ENCODE measurements at places on chromosomes 2 and 18.

DNA sequence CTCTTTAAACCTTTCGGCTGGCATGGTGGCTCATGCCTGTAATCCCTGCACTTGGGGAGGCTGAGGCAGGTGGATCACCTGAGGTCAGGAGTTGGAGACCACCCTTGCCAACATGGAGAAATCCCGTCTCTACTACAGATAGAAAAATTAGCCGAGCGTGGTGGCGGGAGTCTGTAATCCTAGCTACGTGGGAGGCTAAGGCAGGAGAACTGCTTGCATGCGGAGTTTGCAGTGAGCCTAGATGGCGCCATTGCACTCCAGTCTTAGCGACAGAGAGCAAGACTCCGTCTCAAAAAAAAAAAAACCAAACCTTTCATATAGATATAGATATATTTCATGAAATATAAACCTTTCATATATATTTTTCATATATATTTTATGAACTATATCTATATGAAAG lies 864.7 kb downstream of the TRIB2 start:
- no peak overlapping the region for H3K4me3 ChIP-seq
- H3K27me3 ChIP-seq = no peaks in the 10 kb centered on the region
- no peaks in the 10 kb centered on the region for H3K4me1 ChIP-seq
- no peaks in the 10 kb centered on the region for H3K36me3 ChIP-seq

DNA sequence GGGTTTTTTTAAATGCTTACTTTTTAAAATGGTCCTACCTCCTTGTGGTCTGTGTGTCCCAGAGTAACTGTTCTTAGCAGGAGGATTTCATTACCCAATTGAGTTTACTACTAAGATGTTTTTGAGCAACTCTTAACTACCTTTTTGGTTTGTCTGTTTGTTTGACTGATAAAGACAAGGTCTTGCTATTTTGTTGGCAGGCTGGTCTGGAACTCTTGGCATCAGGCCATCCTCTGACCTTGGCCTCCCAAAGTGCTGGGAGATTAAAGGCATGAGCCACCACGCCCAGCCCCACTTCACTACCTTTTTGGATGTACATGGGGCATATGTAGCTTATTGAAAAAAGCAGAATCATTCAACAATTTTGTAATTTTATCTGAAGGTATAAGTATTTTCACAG lies 14.9 kb downstream of the MRPS9 start:
- H3K36me3 ChIP-seq = peaks cover 20% of the 10 kb centered on the region
- DNase-seq = no peak
- H3K27me3 ChIP-seq = no peaks in the 10 kb centered on the region
- no peaks in the 10 kb centered on the region for H3K4me1 ChIP-seq
- H3K4me3 ChIP-seq = no peak overlapping the region
- no peak overlapping the region for H3K27ac ChIP-seq

DNA sequence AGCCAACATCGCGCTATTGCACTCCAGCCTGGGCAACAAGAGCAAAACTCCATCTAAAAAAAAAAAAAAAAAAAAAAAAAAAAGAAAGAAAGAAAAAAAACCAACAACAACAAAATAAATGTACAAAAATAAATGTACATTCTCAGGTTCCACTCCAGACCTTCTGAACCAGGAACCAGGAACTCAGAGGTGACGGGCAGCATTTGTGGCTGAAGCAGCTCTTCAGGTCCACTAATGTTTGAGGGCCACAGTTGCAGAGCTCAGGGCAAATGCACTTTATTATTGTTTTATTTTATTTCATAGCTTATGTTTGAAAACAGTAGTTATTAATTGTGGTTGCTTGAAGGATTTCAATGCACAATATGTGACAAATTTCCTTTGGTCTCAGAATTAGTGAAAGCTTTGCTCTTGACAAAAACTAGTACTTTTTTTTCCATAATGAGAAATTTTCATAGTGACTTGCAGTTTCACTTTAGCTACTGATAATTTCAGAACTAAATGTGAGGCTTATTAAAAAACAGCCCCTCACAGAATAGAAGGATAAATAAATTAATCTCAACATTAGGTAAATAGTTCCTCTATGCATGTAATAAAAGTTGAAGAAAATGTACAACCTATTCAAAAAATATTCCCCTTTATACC lies 378.4 kb upstream of the SPHKAP start:
- H3K36me3 ChIP-seq = no peaks in the 10 kb centered on the region
- no peak overlapping the region for H3K4me3 ChIP-seq
- no peaks in the 10 kb centered on the region for H3K27me3 ChIP-seq
- H3K27ac ChIP-seq = no peak overlapping the region

- H3K27me3 ChIP-seq = no peaks in the 10 kb centered on the region
- no peak for DNase-seq
- H3K4me3 ChIP-seq = no peak overlapping the region
- H3K4me1 ChIP-seq = no peaks in the 10 kb centered on the region
- H3K36me3 ChIP-seq = no peaks in the 10 kb centered on the region
- no peak overlapping the region for H3K27ac ChIP-seq
Observed at GRCh38 chr2:177641331-177641730, 248.8 kb downstream of the AGPS start.

DNA sequence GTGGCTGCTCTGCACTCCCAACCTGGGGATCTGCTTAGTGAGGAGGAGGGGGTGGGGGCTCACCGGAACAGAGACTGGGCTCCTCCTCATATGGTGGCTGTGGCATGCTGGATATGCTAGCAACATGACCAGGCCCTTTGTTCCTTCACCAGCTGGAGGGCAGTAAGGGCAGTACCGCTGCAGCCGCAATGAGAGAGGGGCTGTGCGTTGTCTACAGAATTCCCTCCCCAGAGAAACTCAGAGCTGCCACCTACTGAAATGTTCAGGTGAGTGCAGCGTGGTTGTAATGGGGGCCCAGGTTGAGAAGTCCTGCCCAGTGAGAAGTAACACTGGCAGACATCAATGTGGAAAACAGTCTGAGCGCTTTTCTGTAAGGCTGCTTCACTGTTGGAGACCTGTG lies 1211.9 kb upstream of the NXPH2 start:
- no peak overlapping the region for H3K27ac ChIP-seq
- no peaks in the 10 kb centered on the region for H3K4me1 ChIP-seq
- no peaks in the 10 kb centered on the region for H3K27me3 ChIP-seq
- H3K36me3 ChIP-seq = no peaks in the 10 kb centered on the region
- DNase-seq = no peak

GRCh38 chr18:26655525-26656430 lies 107.4 kb upstream of the KCTD1 start:
- peaks cover 62% of the 10 kb centered on the region for H3K27me3 ChIP-seq
- DNase-seq = no peak
- H3K4me1 ChIP-seq = peaks cover 11% of the 10 kb centered on the region

GRCh38 chr2:14388724-14389123 lies 243.8 kb upstream of the LRATD1 start:
- H3K27ac ChIP-seq = no peak overlapping the region
- no peaks in the 10 kb centered on the region for H3K4me1 ChIP-seq
- no peaks in the 10 kb centered on the region for H3K36me3 ChIP-seq

DNA sequence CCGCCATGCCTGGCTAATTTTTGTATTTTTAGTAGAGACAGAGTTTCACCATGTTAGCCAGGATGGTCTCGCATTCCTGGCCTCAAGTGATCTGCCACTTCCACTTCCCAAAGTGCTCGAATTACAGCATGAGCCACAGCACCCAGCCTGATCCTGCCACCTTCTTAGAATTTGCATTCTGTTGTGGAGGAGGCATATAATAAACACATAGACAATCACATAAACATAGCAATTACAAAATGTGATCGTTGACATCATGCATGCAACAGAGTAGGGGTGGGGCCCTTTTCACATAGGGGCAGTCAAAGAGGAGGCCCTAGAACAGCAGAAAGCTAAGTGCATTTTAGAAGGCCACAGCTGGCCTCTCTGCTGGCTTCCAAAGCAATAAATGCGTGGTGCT lies 39.9 kb upstream of the TSPYL6 start:
- no peak overlapping the region for H3K4me3 ChIP-seq
- no peaks in the 10 kb centered on the region for H3K36me3 ChIP-seq
- no peaks in the 10 kb centered on the region for H3K27me3 ChIP-seq
- H3K27ac ChIP-seq = no peak overlapping the region
- no peaks in the 10 kb centered on the region for H3K4me1 ChIP-seq

DNA sequence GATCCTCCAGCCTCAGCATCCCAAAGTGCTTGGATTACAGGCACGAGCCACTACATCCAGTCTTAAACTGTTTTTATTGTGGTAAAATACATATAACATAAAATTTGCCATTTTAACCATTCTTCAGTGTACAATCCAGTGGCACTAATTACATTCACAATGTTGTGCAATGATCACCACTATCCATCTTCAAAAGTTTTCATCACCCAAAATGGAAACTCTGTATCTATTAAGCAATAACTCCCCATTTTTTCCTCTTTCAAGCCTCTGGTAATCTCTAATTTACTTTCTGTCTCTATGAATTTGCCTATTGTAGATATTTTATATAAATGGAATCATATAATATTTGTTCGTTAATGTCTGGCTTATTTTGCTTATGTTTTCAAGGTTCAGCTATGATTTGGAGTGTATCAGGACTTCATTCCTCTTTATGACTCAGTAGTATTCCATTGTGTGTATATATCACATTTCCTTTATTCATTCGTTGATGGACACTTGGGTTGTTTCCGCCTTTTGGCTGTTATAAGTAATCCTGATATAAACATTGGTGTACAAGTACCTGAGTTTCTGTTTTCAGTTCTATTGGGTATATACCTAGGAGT lies 71.8 kb downstream of the GFPT1 start:
- no peak overlapping the region for H3K27ac ChIP-seq
- no peak overlapping the region for H3K4me3 ChIP-seq
- no peak for DNase-seq
- no peaks in the 10 kb centered on the region for H3K4me1 ChIP-seq
- H3K36me3 ChIP-seq = peaks cover 11% of the 10 kb centered on the region

DNA sequence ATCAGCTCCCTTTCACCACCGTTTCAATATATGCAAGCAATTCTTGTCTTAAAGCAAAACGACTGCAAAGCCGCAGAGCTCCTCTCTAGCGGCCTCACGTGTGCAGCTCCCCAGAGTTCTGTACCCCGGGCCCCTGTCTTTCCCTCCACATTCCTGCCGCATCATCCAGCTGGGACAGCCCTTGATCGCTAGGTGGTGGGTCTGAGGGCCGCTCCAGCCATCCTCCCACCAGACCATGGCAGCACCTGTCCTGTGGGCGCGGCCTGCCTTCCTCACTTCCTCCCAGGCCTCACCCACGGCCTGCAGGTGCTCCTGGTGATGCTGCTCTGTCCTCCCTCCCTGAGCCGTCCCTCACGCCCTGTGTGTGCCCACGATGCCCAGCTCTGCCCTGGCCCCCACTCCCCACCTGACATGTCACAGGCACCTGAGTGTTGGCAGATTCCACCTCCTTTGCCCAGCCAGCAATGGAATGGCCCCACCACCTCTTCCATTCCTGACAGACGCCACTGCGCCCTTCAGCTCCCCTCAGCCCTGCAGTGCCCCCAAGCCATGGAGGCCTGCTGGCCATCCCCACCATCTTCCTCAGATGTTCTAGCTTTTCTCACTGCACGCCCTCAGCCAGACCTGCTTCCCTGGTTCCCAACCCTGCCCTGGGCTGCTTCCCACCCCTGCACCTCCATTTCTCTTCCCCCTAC lies 15.3 kb upstream of the ALLC start:
- no peak overlapping the region for H3K27ac ChIP-seq
- H3K27me3 ChIP-seq = no peaks in the 10 kb centered on the region
- H3K36me3 ChIP-seq = no peaks in the 10 kb centered on the region
- H3K4me1 ChIP-seq = no peaks in the 10 kb centered on the region

All from SJSA1 (cell line).